ENCODE measurements at places on chromosomes 3 and 15. TPM values are rescaled to one million over a fixed set of nuclear protein-coding genes. Genes with fewer than 3 reads are reported as not detected.

DNA sequence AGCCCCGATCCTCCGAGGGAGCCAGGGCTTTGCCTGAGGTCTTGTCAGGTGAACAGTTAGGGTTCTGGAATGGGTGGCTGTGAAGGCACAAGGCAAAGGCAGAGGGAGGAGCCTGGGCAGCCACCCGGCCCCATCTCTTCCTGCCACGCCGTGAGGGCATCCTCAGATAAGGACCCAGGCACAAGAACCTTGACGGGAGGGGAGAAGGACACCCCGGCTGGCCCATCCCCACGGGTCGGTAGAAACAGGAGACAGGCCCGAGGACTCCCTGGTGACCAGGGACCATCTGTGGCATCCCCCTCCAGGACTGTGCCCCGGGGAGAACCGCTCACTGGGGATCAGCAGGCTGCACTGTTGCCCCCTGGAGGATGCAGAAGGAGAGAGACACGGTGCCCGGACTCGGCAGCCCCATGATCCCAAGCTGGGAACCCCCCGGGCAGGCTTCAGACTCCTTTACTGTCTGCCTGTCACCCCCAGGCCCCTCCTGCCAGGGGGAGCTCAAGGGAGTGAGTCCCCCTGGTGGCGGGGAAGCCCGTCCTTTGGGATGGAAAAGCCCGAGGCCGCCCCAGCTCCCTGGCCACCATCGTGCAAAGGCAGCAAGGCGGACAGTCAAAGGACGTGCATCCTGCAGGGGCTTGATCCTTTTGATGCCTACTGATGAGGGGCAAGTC lies 12.3 kb upstream of the PCSK6 start:
- no peak for DNase-seq

DNA sequence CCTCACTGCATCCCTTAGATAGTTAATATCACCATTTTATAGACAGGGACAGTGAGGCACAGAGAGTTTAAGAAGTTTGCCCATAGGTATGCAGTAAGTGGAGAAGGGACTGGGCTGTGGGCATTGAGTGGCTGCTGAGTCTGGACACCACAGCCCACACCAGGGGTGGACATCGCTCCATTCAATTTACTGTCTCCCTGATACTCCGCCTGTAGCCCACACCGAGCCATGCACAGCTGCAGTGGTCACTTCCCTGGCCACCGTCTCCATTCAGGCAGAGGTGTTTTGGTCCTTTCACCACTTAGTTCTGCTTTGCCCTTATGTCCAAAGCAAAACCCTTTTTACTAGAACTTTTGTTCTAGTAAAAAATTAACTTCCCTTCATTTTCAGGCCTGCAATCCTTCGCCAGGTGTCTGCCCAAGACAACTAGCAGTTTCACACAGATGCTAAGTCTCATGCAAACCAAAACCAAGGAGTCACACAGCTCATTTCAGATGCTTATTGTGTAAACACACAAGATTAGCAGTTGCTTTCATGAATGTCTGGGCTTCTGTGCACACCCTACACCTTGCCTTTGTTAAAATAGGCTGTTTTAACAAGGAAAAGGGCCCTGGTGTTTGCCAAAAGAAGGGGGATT lies 30.1 kb downstream of the ZNF35 start:
- DNase-seq, result no peak

- no peak for DNase-seq
These were observed 1.8 kb upstream of the ZSCAN2 start for GRCh38 chr15:84598993-84599392.

- DNase-seq, result no peak
These were observed 17.9 kb downstream of the SERP1 start for GRCh38 chr3:150528354-150528797.

DNA sequence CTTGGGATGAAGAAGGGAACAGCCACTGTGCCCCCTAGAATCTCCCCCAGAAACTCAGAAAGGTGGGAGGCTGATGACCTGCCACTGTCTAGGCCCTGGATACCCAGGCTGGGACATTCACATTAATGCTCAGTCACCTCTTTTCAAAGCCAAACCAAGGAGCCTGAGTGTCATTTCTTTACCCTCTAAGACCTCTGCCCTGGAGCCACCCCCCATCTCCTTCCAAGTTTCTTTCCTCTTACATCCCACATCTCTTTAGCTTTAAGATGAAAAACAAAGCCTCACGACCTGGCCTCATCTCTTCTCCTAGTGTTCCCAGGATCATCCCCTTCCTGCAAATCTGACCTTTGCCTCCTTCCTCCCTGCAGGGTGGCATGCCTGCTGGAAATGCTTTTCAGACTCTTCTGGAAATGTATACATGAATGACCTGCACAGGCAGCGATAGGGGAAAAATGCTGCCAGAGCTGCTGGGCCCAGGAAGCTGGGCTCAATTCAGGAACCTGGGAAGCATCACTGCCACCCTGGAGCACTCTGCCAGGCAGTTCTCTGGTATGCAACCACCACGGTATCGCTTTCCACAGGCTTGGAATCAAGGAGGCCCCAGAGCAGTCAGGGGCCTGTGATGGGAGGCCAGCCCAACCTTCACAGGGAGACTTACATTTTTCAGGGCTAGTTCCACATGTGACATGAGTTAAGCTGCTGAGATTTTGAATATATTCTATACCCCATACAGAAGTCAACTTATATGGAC lies 67.6 kb downstream of the DAPK2 start:
- DNase-seq, result no peak

TRH gene
- total RNA-seq, result not detected

DNA sequence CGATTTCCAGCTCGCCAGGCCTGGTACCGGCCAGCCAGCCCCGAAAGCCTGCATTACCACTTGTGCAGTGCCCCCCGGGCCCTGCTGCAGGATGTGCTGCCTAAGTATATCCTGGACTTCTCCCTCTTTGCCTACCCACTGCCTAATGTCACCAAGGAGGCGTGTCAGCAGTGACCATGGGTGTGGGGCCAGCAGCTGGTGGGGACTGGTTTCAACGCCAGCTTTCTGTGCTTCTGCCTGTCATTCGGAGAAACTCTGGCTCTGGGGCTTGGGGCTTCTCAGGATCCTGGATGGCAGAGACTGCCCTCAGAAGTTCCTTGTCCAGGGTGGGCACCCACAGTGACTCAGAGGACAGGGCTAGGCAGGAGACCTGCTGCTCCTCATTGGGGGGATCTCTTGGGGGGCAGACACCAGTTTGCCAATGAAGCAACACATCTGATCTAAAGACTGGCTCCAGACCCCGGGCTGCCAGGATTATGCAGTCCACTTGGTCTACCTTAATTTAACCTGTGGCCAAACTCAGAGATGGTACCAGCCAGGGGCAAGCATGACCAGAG lies 1.5 kb downstream of the CHST14 start:
- DNase-seq, result no peak
